ENCODE measurements at places on chromosomes 11 and 22.

GRCh38 chr11:116955548-116955947, 118.1 kb upstream of the APOA1 start:
- DNase-seq: no peak

- no peak for DNase-seq
These were observed 15.2 kb upstream of the CDC42EP1 start for GRCh38 chr22:37544955-37545702.

DNA sequence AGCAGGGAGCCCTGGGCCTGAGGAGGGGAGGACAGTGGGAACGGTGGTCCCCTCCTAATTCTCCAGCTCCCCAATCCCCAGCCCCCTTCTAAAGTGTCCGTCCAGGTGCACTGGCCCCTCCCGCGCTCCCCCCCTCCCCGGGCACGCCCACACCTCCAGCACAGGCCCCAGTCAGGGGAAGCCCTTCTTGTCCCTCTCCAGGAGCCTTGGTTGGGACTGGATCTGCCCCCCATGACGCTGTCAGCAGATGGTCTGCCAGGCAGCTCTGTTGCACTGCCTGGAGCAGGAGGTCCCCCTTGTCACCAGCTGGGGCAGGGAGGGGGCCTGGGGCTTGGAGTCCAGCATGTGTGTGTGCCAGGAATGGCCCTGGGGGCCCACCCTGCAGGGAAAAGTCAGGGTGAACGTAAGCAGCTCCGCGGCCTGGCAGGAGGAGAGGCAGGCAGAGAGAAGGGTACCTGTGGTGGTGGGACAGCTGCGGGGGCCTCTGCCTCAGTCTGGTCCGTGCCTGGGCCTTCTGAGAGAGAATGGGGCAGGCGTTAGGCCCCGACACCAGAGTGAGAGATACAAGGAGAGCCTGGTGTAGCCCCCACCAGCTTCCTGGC, 1.6 kb downstream of the IRF7 start:
- no peak for DNase-seq

DNA sequence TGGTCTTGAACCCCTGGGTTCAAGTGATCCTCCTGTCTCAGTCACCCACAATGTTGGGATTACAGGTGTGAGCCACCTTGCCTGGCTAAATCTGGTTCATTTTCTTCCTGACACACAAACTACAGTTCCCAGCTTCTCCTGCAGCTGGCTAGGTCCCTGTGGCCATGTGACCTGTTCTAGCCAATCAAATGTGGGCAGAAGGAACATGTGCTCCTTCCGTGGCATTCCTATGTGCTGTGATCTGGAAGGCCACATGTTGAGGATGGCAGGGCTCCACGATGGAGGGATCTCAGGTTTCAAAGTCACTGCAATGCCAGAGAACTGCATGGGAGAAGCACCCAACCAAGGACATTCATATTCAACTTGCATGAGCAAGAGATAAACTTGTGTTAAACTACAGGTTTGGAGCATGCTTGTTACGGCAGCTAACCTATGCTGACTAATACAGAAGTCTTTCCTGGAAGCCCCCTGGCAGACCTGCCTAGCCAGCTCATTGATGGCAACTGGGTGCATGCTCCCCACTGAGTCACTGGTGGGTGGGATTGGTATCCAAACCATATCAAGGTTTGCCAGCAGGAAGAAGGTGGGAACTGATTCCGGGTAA, 86.0 kb downstream of the RPS6KA4 start:
- no peak for DNase-seq

DNA sequence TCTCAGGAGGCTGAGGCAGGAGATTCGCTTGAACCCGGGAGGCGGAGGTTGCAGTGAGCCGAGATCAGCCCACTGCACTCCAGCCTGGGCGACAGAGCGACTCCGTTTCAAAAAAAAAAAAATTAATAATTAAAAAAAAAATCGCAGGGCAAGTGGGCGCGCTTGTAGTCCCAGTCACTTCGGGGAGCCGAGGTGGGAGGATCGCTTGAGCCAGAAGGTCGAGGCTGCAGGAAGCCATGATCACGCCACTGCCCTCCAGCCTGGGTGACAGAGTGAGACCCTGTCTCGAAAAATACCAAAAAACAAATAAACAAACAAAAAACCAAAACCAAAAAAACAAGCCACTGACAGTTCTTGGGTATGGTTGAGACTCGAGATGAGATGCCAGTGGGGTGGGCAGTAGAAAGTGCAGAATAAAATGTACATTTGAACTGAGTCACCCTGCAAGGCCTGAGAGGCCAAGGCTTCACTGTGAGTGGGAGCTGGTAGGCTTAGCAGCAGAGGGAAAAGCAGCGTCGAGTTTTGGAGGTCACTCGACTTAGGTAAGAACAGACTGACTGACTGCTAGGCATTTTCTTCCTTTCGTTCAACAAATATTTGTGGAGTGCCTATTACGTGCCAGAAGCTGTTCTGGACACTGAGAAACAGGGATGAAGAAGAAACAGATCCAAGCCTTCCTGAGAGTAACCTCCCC, 635 bp upstream of the LDHA start:
- DNase-seq: no peak

GRCh38 chr11:76752321-76753143, 30.6 kb upstream of the TSKU start:
- no peak for DNase-seq

GRCh38 chr11:64809781-64810241, 540 bp downstream of the MEN1 start:
- no peak for DNase-seq

- no peak for DNase-seq
These were observed 71.2 kb upstream of the CHORDC1 start for GRCh38 chr11:90294091-90294490.

GRCh38 chr11:61109671-61110070, 7.4 kb downstream of the CD5 start:
- no peak for DNase-seq

DNA sequence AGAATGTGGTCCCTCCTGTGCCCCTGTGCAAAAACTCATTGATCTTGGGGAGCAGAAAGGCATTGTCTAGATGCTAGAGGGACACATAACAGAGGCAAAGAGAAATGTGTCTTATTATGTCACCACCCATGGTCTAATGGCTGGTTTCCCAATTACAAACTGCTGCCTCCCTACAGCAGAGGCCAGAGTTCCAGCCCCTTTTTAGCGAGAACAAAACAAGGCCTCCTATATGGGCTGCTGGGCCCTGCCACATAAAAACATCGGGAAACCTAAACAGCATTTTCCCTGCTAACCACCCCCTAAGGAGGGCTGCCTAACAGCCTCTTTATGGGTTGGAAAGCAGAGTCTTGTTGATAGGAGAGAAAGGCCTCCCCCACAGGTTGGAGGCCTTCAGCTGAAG, 75.2 kb upstream of the CRTAM start:
- no peak for DNase-seq

- no peak for DNase-seq
These were observed 1026.6 kb downstream of the BRD1 start for GRCh38 chr22:48800886-48801607.

GRCh38 chr11:1382429-1382828, 7.3 kb upstream of the BRSK2 start:
- DNase-seq: no peak

DNA sequence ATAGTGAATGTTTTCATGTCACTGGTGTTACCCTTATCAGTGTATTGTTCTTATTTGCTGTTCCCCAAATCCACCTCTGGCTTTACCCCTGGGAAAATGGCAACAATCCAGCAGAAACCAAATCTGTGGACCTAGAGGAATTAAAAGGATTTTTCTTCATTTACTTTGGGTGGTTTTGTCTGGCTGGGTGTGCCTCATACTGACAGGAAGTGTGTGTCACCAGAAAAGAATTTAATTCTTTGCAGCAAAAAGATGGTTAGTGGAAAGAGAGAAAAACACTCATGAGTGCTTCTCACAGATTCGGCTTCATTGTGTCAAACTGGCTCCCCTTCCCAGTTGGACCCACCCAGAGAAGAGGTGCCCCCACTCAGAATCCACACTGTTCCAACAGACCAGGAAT, 38.9 kb downstream of the FZD4 start:
- DNase-seq: no peak

DNA sequence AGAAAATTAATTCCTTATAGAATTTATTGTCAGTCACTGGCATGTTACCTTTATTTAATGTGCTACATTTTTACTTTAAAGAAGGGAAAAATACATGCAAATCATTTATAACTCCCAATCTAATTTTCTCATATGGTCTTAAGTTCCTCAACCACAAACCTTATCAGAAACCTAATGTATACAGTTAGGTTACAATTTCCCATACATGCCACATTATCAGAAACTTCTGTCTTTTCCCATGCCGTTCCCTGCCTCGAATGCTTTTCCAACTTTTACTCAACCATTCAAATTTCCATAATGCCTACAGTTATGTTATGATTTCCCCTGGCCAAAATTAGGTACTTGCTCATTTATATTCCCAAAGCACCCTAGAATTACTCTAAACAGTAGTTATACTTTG, 13.5 kb downstream of the RSF1 start:
- no peak for DNase-seq

DNA sequence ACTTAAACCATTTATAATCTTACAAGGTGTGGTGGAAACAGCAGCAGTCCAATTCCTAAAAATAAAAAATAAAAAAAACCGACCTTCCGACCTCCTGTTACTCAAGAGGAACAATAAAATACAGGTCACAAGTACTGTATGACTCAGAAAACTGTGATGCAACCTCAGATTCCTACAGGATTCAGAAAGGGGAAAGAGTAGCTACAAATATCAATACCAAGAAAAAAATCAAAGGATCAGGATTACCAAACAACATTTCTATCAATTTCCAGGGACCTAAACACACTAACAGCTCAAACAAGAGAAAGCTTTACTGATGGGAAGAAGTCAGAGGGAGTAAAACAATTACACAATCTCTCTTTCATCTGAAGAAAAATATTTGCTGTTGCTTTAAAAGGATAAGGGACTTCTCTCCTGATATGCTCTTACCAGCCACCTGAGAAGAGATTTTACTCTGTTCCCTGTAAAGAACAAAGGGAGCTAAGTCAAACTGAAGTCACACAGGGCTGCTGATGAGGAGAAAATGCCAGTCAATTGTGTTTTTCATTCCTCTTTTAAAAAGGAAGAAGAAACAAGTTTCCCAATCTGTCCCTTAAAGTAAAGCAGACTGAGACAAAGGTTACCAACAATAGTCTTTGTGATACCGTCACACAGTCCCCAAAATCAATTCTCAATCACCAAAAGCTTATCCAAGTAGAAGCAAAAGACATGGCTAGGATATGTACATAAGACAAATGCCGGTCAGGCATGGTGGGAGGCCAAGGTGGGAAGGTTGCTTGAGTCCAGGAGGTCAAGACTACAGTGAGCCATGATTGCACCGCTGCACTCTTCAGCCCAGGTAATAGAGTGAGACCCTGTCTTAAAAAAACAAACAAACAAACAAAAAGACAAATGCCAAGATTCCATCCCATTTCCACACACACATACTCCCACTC, 39.3 kb downstream of the AMBRA1 start:
- no peak for DNase-seq

- no peak for DNase-seq
These were observed 71.4 kb downstream of the CHST1 start for GRCh38 chr11:45593992-45594391.

DNA sequence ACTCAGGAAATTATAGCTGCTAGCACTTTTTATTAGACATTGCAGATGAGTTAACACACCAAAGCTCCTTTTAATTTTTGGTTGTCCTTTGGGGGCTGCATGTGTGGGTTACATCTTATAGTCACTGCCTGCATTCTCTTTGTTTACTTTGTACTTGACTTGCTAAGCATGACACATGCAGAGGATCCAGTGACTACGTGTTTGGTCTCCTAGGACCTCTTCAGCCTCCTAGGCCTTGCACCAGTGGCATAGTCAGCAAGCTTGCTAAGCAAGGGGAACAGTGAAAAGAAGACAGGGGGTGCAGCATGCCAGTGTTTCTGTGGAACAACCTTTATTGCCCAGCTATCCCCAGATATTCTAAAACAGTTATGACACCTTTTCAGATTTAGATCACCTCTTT, 108.2 kb downstream of the PAX6 start:
- DNase-seq: no peak

DNA sequence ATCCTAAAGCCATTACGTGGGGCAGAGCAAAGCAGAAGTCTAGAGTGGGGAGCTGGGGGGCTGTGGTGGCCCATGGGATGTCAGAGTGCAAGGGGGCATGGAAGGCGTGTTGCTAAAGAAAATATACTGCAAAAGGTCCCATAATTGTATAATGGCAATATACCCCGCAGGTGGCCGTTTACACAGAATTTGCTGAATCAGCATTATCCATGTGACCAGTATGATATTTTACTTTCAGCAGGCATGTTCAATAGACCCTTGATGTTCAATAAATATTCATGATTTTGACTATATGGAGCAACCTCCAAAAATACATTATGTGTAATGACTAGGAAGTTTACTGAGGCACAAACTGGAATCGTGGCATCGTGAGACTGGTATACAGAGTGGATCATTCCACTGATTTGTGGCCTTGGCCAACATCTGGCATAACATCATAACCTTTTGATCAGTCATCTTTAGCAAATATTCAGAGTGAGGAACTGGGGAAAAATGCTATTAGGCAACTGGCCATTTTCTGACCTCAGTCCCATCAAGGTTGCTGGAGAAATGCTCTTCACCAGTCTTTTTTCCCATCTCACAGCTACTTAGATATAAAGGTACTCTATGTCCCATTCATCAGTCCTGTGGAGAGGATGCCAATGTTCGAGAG, 29.3 kb upstream of the PPP2R1B start:
- no peak for DNase-seq

GRCh38 chr11:64058494-64058893, 22.8 kb downstream of the FLRT1 start:
- no peak for DNase-seq

DNA sequence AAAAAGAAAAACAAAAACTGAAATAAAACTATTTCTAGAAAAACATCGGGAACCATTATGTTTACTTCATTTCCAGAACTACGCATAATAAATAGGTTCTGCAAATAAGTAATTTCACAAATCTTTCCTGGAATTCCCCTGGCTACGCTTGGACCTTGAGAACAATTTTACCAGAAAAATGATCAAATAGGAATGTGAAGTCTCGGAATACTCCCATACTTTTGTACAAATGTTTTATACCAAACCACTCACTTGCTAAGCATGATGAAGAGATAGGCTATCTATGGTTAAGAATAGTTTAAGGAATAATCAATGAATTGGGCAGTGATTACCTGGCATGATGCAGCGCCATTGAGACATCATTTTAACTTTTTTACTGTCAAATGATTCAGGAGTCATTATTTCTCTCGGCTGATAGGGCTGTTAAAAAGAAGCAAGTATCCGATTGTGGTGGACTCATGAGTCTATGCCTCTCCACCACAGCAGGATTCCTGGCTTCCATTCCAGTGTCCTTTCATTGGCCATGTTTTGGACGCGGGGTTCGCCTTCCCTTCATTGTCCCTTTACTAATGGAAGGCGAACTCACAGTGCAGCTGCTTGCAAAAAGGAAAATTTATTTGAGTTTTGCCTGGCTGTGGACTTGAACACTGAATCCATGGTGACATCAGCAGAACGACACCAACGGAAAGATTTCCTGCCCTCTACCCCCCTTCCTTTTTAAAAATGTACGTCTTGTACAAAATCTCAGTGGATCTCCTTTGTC, 39.9 kb upstream of the BLID start:
- DNase-seq: no peak

GRCh38 chr11:83004746-83005556, 66.7 kb downstream of the RAB30 start:
- DNase-seq: no peak

Measured in type B pancreatic cell (in vitro differentiated cells).